ENCODE measurements at places on chromosomes 5 and 9.

- DNase-seq = no peak
These were observed 172.1 kb downstream of the FER start for GRCh38 chr5:108919591-108920326.

DNA sequence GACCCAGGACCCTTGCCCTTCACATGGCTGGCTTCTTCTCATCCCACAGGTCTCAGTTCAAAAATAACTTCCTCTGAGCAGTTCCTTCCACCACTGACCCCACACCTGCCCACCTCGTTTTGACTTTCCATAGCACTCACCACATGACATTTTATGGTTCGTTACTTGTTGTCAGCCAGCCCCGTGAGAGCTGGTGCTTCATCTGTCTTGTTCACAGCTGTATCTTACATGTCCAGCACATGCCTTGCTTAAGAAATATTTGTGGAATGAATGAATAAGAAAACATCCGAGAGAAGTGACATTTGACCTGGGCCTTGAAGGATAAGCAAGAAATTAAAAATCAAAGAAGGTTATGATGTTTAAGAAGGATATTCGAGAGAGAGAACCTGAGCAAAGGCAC is 193.9 kb downstream of the RFK start:
- DNase-seq = no peak

- DNase-seq = no peak
These were observed 49.3 kb upstream of the PPARGC1B start for GRCh38 chr5:149680810-149681221.

GRCh38 chr5:32088214-32088613 is 85.9 kb downstream of the GOLPH3 start:
- DNase-seq = no peak

DNA sequence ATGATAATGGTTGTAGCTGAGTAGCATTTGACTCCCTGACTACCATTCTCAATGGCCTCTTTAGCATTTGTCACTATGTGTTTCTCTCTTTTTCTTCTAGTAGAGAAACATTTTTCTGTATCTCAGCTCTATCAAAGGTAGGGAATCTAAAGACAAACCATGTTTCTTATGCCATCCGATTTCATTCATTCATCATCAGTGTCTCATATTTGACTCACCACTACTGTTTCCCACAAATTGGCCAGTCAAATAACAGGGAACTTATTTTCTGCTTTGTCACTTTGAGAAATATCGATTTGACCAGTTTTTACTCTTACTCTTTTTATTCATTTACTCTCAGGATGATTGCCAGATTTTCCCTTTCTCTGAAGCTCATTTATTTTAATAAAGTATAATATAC is 282.3 kb downstream of the TMEM167A start:
- DNase-seq = no peak

- DNase-seq = no peak
These were observed 738.6 kb upstream of the ZNF608 start for GRCh38 chr5:125484742-125485641.

- DNase-seq = no peak
These were observed 16.3 kb downstream of the AGGF1 start for GRCh38 chr5:77046416-77047073.

- no peak for DNase-seq
These were observed 559.1 kb upstream of the TRPC7 start for GRCh38 chr5:136924490-136924889.

DNA sequence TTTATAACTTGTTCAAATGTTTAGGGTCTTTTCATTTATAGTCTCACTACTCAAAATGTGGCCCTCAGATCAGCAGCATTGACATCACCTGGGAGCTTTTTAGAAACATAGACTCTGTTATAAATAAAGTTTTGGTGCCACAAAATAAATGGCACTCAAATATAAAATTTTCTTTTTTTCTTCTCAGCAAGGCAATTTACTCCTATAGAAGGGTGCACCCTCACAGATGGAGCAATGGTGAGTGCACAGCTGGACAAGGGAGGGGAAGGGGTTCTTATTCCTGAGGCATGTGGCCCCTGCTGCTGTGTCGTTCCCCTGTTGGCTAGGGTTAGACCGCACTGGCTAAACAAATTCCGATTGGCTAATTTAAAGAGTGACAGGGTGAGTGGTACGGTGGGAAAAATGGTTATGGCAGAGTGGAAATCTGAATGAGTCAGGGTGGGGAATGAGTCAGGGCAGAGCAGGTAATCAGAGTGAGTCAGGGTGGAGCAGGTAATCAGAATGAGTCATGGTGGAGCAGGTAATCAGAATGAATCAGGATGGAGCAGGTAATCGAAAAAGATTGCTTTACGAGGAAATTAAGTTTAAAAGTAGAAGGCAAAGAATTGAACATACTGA is 31.8 kb upstream of the C7 start:
- peak; percentile 7 for DNase-seq

DNA sequence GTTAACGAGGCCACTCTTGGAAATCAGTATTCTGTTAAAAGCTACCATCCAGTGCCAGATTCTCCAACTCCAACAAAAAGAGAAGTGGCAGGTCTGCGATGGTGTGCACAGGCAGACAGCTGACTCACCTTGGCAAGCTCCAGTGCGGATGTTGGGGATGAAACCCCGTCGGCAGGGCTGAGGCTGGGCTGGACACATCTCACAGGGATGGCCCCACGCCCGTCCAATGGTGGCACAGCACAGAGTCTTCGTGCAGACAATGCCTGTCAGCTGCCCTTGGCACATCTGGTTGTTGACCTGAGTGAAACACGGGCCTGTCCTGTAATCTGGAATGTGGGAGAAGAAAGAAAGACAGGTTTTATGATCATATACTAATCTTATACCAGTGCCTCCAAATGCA is 73.4 kb downstream of the FBN2 start:
- no peak for DNase-seq

DNA sequence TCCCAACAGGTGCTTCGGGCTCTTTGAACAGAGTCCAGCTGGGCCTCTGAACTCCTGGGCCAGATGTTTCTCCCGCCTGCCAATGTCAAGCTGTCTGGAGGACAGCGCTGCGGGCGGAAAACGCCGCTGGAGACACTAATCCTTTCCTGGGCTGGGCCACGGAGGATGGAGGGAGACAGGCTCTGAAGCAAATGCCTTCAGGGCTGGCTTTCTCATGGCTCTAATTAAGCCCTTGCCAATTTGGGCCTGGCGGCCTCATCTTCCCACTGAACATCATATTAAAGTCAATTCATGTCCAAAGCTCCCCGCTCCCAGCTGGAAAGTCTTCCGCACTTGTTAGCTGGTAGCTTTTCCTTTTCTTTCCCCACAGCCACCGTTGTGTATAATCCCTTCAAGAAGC is 72.7 kb downstream of the NTNG2 start:
- DNase-seq = no peak

Data from activated naive CD4-positive, alpha-beta T cell treated with Interleukin-2 at 50 U/mL for 16 hours (primary cell).